ELR (cell line): ENCODE measurements at places on chromosomes 2 and 18.

DNA sequence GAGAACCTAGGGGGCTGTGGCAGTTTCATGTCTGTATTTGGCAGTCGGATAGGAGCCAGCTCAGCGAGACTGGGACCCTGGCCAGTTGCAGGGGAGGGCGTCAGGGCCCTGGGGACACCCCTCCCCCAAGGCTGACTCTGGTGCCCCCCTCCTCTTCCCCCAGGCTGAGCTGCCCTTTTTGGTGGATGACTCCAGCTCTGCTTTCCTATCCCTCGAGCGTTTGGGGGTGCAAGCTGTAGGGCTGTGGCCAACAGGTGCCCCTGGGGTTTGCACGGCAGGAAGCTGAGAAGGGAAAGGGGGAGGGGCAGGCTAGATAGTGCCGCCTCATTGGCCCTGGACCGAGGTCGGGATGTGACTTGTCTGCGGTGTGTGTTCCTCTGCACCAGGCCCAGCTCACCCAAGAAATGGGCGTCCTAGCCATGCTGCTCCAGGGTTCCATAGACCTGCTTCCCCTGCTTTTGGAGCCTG is 26.4 kb downstream of the SPEG start:
- DNase-seq = no peak

GRCh38 chr2:178455947-178456346 is 4.8 kb downstream of the PJVK start:
- no peak for DNase-seq

DNA sequence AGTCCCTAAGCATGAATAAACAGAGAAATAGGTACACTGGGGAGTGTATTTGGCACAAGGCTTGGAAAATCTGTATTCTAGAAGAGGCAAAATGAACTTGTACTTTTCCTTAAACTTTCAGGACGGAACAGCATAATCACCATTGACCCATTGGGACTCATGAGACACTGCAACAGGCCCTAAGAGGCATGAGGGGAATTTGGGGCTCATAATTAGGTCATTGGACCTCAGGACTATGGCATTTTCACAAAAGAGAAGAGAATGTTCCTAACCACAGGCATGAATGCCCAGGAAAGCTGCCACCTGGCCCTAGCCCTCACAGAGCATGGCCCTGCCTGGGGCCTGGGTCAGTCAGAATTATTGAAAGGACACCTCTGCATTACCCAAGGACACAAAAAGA is 67.9 kb upstream of the PIK3C3 start:
- DNase-seq = no peak

- DNase-seq = no peak
These were observed 99.6 kb downstream of the PRPF40A start for GRCh38 chr2:152617456-152618192.

GRCh38 chr2:48221846-48222516 is 308.0 kb upstream of the STON1 start:
- peak; percentile 53 for DNase-seq

DNA sequence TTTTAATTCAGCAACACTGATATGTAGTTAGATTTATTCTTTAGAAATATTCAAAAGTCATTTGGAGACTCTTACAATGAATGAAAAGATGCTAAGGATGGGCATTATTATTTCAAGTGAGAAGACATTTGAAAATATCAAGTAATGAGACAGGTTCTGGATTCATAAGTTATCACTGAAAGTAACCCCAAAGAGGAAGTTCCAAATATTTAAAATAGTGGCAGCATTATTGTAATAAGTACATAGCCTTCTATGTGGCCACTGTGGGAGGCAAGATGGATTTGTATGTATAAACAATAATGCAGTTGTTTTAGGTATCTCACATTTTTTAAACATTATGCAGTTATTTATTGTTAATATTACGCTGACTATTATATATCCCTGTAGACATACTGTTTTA is 29.7 kb downstream of the ZC3H6 start:
- no peak for DNase-seq

- DNase-seq = no peak
These were observed 13.8 kb upstream of the MYOM1 start for GRCh38 chr18:3233433-3234168.

DNA sequence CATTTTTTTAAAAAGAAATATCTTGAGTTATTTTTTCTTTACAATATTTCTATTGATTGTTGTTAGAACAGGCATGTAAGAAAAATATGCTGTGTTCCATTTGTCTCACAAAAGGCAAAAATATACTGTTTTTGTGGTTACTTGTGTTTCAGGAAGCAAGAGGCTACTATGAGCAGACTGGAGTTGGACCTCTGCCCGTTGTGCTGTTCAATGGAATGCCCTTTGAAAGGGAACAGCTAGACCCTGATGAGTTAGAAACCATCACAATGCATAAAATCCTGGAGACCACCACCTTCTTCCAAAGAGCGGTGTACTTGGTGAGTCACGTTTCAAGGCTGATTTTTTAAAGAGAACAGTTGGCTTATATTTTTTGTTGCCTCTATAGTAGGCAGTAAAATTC is 54.7 kb downstream of the UGGT1 start:
- no peak for DNase-seq

GRCh38 chr18:45916302-45916701 is 50.8 kb downstream of the EPG5 start:
- DNase-seq = no peak
